Thymus (tissue), 14 donors: ENCODE measurements at places on chromosomes 5 and 9. TPM values are rescaled to one million over a fixed set of nuclear protein-coding genes. Genes with fewer than 3 reads are reported as not detected.
A peak's percentile ranks its signal among the peaks of the same experiment; 100 is the strongest.

The AKNA gene
- 162 TPM for polyA plus RNA-seq

The LCN1 gene
- polyA plus RNA-seq = 1.2 TPM

The NME5 gene
- polyA plus RNA-seq = 4.3 TPM

The QRFP gene
- 0.21 TPM for polyA plus RNA-seq

The PCDHA4 gene
- 0.05 TPM for polyA plus RNA-seq

GRCh38 chr9:98774746-98775145, 21.6 kb downstream of the ANKS6 start:
- no peak for DNase-seq

GRCh38 chr9:124887832-124888231, 25.9 kb downstream of the ARPC5L start:
- no peak for DNase-seq

DNA sequence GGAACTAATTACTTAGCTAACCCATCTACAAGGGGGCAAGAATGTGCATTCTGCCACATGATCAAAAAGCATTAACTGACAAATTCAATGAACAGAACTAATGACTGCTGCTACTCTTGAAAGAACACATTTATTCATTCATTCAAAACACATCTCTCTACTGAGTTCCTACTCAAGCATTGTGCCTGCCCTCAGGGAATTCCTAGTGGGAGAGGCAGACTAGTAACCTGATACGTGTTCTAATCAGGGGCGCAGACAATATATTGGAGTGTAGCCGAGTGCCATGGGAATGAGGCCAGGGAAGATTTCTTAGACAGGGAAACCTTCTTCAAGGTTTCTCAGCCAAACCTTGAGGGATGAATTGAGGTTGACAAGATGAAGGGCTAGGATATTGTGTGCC, 56.7 kb upstream of the PAPPA start:
- no peak for DNase-seq

DNA sequence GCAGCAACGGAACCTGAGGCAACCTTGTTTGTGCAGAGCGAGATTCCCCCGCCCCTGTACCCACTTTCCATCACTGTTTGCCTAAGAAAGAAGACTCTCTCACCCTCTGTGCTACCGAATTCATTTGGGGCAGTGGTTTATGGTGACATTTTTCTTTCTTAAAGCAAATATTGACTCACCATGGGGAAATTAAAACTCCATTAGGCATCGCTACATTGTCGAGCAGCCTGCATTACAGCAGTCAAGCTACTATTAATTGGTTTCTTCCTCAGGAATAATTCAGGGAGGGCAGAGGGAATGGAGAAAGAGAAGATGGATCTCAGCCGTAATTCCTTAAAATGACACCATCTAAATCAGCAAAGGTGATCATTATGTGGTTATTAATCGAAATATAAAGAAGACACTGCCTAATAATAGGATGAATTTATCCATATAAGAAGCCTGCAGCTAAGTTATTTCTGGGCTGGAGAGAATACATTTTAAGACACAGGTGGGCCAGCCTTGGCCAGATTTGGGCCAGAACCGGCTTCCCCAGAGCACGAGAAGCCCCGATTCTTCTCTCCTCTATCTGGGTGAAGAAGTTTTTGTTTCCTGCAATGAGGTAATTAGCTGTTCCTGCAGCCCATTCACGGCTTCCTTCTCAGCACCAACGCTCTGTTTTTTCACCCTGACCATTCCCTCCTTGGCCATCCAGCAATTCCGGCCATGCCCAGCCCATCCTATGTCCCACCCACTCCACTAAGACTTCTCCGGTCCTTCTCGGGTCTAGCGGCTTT, 16.8 kb downstream of the CFAP77 start:
- DNase-seq = no peak

- no peak for DNase-seq
Measured at GRCh38 chr5:103433211-103433610, 129.4 kb downstream of the NUDT12 start.

- no peak for DNase-seq
Measured at GRCh38 chr5:76556511-76557221, 66.5 kb downstream of the F2RL2 start.

GRCh38 chr5:31478901-31479300, 53.0 kb downstream of the DROSHA start:
- DNase-seq = no peak

- DNase-seq = no peak
Measured at GRCh38 chr9:134899818-134900217, 17.9 kb downstream of the FCN1 start.

DNA sequence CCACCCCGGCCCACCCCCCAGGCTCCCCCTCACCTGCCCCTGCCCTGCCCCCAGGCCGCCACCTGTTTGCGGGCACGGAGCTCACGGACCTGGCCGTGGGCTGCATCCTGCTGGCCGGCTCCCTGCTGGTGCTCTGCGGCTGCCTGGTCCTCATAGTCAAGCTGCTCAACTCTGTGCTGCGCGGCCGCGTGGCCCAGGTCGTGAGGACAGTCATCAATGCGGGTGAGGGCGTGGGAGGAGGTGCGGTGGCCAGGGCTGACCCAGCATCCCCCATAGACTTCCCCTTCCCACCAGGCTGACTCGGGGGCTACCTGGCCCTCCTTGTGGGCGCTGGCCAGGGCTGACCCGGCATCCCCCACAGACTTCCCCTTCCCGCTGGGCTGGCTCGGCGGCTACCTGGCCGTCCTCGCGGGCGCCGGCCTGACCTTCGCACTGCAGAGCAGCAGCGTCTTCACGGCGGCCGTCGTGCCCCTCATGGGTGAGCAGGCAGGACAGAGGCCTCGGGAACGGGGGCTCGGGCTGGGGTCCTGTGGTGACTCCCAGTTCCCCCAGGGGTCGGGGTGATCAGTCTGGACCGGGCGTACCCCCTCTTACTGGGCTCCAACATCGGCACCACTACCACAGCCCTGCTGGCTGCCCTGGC, 3.5 kb downstream of the SLC34A3 start:
- DNase-seq = no peak

DNA sequence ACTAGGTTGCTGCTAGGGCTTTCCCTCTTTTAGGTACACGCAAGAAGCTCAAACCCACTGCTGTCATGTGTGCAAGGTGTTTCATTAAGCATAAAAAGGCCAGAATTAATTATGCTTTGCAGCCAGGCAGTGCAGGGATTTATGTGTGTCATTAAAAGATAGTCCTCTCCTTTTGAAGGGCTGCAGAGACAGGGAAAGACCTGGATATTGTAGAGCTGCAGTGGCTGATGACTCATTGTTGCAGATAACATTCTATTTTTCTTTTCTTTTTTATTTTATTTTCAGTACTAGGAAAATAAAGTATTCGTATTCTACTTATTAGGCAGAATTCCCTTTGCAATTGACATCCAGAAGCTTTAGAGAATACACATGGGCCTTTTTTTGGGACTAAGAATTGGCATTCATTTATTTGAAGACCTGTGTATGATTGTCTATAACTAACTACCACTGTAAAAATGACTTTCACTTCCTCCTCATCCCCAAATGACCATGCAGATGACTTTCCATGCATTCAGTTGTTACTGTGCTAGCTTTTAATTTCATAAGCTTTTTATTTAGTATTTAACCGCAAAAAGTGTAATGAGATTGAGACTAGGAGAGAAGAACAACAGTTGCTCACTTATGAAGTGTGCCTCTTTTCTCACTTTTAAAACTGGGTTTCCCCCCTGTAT, 113.0 kb downstream of the PAM start:
- DNase-seq = no peak

GRCh38 chr5:69004676-69005075, 89.1 kb upstream of the SLC30A5 start:
- DNase-seq = no peak

DNA sequence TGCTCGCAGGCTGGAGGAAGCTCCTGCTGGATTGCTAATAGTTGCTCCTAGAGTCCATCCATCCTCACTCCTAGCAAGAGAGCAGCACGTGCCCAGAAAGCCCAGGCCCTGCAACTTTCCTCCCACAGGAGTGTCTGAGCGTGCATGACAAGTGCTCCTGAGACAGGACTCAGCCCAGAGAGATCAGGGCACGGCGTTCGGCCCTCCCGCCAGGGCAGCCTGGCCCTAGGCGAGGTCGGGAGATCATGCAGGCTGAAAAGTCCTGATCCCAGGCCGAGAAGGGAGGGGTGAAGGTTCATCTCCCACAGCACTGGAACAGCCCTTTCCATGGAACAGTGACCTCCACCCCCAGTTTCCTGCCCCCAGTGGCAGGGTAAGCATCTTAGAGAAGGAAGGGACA, 94.8 kb downstream of the ROR2 start:
- no peak for DNase-seq

GRCh38 chr5:35755966-35756365, 100.7 kb upstream of the IL7R start:
- DNase-seq = no peak

DNA sequence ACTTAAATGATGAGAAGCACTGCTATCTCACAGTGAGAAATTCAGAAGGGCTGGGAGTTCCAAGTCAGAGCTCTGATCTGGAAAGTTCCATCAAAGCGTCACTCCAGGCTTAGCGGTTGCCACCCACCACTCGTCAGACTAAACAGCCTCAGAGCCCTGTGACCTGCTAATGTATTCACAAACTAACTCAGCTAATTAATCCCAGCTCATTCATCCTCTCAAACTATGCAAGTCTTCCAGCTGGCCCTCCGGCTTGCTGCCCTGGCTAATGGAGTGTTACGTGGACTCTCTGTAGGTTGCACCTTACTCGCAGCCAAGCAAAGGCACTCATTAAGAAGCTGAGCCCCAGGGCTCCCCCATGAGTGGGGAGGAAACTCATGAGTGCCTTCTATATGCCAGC, 82.2 kb upstream of the GABRP start:
- no peak for DNase-seq

DNA sequence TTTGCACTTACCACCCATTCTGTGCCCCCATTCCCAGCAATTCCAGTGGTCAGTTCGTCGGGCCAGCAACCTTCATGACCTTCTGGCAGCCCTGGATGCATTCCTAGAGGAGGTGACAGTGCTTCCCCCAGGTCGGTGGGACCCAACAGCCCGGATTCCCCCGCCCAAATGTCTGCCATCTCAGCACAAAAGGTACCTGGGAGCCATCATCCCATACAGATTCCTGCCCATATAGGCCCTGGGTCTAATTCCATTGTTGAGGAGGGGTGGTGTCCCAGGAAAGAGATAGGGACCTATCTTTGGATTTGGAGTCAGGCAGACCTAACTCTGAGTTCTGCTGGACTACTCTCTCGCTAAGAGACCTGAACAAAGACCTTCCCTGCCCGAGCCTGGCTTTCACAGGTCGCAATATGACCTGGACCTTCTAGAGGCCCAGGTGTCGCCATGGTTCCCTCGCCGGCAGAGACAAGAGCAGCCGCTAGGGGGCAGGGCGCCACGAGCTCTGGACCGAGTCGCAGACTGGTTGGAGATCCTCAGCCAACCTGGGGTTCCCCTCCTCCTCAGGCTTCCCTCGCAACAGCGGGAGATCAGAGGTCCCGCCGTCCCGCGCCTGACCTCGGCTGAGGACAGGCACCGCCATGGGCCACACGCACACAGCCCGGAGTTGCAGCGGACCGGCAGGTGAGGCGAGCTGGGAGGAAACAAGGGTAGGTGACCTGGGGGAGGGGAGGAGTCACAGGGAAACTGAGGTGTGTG, 3.1 kb downstream of the SLC4A9 start:
- peak; percentile 52 for DNase-seq

DNA sequence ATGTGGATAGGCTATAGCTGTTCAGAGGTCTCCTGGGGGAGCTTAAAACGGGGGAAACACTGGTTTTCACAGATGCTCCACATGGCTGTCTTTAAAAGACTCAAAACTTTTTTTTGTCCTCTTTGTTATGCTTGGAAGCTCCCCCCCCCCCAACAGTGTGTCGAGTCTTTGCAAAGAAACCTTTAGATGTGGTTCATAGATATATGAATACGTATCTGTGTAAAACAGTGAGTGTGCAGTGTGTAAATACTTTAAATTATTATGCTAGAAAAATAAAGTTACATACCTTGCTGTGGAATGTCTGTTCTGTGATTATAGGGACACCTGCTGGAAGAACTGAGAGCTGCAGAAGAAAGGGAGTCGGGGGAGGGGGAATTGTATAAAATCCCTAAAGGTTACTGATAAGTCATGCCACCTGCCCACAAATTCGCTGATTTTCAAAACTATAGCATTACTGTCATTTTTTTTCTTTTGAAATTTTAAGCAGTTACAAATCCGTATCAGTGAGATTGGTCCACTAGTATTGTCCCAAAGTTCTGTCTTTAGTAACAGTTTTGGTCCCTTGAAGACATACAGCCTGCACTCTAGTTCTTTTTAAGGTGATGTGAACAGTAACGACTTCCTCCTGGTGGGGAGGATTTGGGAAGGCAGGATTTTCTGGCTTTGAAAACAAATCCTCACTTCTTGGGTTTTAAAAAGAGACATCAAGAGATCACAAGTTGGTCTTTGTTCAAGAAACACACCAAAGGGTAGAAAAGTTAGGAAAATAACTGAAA, 22.9 kb downstream of the RGMB start:
- DNase-seq = peak; percentile 55

DNA sequence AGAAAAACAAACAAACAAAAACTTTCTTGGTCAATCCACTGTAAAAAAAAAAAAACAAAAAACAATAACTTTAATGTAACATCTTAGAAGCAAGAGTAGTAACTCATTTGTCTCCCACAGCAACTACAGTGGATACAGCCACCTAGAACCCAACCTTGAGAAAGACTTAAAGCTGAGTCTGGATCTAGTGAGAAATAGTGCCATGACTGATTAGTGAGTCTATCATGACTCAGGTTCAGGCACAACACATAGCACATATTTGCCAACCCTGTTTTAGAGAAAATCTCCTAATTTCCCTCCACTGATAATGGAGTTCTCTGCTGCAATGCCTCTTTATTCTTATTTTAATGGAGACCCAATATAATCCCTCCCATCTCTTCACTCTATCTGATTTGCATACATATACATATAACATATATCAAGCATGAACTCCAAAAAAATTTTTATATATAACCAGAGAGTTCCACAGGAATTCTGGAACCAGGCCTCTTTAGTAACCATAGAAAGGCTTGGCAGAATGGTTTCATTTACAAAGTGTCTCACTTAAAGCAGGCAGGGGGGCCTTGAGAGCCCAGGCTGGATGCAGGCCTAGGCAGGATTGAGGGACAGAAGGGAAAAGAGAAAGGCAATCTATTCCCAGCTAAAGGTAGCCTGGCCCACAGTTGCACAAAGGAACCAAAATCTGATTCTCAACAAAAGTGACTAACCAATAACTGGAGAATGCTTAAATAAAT, 11.9 kb upstream of the NR4A3 start:
- no peak for DNase-seq

GRCh38 chr9:81716409-81716808, 27.1 kb upstream of the TLE1 start:
- no peak for DNase-seq

DNA sequence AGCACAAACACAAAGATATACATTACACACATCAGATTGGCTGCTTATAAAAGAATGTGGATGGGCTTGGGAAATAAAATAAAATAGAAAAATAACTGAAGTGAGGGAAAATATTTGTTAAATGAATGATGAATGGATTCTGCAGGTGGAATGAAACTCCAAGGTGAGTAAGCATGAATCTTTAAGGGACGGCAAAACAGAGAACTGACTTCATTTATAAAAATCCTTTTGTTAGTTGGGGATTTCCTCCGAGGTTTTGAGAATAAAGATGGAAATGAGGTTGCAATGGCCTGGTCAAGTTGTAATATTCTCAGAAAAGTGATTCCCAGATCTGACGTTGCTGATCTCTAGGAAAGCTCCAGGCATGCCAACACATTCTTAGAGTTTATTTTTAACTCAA, 20.9 kb upstream of the SEMA6A start:
- no peak for DNase-seq
